ENCODE measurements at places on chromosomes 11 and 22. TPM values are rescaled to one million over a fixed set of nuclear protein-coding genes. Genes with fewer than 3 reads are reported as not detected.

The SYT8 gene
- total RNA-seq: not detected

The CYB561A3 gene
- total RNA-seq: 13.6 TPM

The CRYBB1 gene
- total RNA-seq: not detected

The MPPED2 gene
- not detected for total RNA-seq

The PTPN5 gene
- total RNA-seq: not detected

The SLC7A4 gene
- not detected for total RNA-seq

The TTC12 gene
- total RNA-seq: 14.4 TPM

DNA sequence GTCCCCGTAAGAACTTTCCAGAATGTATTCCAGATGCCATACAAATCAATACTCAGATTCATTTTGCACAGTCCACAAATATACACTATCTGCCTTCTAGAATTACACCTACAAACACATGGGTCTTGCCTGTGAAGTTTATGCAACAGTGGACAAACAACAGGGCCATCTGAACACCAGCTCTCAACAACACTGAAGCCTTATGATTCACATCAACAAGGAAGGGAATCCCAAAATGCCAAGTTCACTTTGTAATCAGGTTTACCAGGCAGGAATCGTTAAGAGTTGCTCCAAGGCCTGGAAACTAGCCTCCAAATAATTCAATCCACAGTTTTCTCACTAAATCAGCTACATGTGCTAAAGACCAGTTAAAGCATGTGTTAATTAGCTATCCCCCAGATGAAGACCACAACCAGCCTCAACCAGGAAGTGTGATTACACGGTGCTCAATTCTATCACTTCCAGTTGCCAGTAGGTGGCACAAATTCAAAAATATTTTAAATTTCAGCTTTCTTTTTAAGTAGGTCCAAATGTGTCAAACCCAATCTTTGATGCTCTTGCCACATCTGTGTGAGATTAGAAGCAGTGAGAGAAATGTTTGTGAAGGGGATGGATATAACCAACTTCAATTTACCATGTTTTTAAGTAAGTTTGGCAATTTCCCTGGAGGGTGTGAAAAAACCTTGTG lies 139.1 kb upstream of the BDNF start:
- DNase-seq: peak; percentile 19

DNA sequence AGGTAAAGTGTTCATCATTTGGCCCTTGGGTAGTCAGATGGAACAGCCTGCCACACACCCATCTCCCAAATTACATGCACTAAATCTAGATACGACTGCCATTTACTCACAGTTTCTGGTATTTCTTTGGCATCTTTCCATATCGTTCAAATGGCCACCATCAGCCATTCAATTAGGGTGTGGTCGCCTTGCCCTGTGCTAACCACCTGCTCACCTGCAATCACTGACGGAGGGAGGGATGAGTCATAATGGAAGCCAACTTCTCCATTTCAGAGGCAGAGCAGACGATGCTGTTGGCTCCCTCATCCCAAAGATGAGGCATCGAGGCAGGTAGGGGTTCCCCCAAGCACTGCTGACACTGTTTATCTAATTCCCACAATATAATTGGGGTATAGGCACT lies 14.6 kb downstream of the MS4A6A start:
- no peak for DNase-seq

DNA sequence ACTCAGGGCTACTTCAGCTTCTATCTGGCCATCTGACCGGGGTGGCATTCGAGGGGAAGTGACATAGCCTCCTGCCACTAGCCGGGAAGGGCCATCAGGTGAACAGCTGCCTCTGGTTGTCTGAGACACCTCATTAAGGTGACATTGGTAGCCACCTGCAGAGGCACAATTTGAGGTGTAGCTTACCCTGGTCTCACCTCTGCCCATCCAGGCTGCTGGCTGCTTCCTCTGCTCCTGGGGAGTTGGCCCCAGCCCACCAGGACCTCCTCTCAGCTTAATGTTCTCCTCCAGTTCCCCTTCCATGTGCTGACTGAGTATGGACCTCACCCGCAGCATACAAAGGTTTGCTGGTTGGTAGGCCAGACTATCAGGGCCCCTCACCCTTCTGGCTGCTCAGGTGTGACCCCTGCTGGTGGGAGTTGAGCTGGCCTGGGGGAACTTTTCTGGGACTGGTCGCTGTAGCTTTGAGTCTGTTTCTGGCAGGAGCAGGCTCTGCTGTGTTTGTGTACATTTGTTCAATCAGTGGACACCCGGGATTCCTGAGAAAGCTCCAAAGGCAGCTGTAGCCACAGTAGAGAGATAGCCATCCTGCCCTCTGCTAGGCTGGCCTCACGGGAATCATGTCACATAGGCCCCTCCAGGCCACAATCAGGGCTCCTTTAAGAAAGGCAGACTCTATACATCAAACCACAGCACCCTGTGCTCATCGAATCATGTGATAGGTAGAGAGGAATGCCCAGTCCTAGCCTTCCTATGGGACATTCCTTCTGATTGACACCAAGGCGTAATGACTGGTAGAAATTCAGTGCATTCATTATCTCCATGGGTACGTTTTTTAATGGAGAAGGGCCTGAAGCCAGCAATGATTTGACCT lies 295.1 kb upstream of the PLET1 start:
- DNase-seq: peak; percentile 35

- no peak for DNase-seq
These were observed 273.8 kb upstream of the ZC3H12C start for GRCh38 chr11:109819410-109819809.

DNA sequence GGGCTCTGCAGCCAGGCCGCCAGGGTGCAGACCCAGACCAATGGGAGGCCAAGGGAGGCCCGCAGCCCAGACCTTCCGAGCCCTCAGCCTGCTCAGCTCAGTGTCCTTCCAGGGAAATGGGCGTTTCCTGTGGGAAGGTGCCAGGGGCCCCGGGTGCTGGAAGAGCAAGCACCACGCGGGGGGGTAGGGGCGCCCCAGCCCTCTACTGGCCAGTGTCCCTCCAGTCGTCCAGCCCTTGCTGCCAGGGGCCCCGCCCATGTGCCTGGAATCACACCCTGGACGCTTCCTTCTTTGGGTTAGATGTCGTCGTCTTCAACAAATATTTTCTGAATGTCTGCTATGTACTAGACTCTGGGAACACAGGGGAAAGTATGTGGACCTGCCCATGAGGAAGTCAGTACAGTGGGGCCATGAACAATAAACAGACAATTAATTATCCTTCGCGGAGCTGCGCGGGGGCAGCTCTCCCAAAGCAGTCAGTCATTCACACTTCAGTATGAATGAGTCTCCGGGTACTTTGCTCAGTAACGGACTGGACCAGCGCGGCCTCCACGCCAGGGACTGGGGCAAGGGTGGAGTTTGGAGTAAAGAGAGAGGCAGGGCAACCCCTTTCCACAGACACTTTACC lies 60.2 kb downstream of the CDKN1C start:
- peak; percentile 74 for DNase-seq

DNA sequence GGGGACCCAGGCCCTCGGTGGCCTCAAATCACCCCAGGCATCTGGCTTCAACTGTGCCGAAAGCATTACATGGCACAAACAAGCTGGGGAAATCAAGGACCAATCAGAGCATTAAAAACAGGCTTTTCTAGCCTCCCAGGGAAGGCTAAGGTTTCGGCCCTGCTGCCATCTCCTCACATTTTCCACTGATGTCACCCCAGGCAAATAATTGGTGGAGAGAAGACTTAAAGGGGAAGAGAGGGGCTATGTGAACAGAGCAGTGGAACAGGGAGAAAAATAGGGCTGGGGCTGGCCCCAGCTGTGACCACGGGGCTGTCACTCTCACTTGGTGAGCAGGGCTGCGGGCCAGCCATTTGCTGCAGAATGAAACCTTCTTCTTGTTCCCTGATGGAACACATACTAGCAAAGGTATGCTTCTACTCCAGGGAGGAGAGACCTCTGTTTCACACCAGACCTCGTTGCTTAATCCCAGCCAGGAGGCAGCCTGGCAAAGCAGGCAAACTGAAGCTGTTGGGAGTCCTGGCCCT lies 581.3 kb downstream of the SOX6 start:
- DNase-seq: peak; percentile 19

DNA sequence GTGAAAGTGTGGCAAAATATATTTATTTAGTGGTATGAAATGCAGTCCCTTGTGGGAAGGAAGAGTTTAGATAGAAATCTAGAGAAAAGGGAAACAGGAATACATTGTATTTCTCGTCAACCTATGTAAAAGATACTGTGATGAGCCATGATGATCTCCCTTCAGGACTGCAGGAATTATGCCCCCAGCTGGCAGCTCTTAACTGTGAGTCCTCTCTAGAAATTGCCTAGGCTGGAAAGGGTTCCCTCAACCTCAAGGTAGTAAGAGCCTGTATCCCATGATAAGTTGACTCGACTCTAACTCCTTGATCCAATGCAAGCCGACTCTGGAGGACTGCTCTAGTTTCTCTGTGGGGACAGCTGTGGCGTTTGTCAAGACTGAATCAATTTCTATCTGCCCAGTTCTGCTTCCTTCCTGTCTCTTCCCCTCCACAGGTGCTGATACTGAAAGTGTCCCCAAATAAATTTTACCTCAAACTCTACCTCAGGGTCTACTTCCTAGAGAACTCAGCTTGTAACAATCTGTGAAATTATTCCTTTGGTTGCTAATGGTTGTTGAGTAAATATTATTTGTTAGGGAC lies 897.3 kb downstream of the METTL15 start:
- DNase-seq: no peak

DNA sequence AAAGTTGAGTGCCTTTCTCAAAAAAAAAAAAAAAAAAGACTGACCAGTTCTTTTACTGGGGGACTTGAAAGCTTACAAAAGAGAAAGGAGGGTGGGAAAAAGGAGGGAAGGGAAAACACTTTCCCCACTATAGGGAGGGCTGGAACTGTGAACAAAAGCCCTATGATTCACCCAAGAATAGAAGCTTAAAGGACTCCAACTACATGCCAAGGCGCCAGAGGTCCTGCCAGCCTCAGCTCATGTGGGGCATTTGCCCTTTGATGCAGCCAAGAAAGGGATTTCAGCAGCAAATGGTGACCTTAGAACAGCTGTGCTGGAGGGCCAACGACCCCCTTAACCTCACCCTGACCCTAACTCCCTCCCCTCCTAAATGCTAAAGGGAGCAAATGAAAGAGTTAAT lies 160.0 kb downstream of the NTM start:
- DNase-seq: no peak

DNA sequence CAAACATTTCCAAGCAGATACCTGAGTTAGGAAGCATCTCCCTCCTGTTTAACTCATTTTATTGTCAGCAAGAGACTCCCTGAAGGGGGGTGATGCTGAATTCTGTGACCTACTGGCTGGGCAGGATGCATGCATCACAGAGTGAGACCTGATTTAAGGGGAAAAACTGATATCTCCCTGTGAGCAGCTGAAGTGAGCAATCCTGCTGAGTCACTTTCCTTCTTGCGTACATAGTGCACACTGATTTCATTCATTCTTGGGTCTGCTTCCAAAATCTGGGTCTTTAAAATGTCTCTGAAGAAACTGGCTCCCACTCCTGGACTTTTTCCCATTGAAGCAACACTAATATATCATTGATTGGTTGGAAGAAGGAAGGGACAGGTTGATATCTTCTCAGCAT lies 23.3 kb downstream of the P4HA3 start:
- peak; percentile 99 for DNase-seq

DNA sequence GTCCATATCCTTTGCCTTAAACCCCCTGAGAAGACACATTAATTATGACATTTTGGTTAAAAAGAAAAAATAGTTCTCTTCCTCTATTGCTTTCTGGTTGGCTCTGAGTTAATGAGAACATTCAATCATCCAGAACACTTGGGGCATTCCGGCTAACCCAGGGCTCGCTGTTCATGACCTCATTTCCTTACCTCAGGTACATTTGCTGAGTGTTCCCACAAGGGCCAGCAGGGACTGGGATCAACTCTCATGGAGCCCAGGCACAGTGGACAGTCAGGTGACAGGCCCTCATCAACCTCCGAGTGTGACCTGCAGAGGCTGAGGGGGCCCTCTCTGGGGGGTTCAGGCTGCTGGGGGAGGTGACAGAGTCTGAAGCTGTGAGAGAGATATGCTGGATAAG lies 98.9 kb downstream of the MYO18B start:
- DNase-seq: no peak

- DNase-seq: no peak
These were observed 111.7 kb downstream of the NECTIN1 start for GRCh38 chr11:119617340-119617713.

DNA sequence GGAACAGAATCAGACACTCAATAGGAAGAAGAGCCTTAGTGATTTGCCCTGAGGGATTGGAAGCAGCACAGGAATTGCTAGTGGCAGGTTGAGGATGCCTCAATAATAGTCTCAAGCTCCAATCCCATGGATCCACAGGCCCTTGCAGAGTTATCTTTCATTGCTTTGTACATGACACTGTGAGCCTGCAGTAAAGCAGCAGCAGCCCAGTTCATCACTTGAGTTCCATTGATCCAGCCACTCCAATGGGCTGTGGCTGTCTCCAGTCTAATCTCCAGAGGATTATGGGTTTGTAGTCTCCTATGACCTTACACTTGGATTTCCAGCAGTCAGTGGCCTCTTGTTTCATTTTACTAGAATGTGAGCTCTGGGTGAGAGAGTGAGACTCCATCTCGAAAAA lies 45.4 kb downstream of the AAMDC start:
- DNase-seq: no peak

DNA sequence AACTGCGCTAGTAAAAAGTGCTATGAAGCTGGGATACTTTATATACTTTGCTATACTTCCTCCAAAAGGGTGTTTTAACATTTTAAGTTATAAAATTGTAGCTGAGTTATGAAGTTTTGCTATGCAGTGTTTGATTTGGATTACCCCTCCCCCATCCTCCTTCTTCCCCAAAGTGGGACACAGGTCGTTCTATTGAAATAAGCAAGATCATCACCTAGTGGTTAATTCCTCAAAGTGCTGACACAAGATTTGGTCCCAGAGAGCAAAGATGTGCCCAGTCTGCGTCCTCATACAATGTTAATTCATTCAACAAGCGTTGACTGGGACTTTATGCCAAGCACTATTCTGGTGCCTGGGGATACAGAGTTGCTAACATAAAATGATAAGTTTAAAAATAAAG lies 78.5 kb downstream of the SPON1 start:
- DNase-seq: peak; percentile 22

DNA sequence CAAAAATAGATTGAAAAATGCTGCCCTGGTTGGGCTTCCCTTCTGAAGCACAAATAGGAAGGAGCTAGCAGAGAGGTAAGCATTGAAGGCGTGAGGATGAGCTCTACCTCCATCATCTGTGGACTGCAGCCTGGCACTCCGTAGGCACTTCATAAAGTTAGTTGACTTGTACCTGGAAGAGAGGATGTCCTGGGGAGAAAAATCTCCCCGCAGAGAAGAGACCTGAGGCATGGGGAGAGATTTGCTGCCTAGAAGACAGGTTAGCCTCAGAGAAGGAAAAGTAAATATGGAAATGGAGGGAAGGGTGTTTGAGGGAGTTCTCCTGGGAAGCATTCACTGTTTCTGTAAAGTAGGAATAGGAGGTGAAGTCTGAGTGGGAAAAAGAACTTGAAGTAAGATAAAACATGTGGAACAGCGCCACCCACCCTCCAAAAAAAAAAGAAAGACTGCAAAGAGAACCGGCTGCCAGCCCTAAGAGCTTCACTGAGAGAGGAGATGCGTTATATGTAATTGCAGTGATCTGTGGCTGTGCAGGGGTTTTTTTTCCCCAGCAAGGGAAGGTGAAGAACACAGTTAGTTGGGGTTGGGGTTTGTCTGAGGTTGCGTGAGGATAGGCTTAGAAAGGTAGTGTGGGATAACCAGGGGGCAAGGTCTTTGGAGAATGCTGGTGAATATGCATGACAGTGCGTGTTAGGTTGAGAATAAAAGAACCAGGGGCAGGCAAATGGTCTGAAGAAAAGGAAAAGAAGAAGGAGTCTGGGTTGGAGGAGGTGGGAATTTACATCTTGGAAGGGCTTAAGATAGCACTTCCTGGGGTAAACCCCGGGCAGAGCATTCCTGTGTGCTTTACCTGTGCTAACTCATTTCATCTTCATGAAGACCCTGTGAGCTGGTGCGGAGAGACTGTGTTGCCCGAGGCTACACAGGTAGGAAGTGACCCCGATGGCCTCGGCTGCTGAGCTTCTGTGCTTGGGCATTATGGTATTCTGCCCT lies 16.0 kb downstream of the TNRC6B start:
- DNase-seq: peak; percentile 34

Measured in IMR-90 (cell line).